Right hindlimb (tissue), 1 donor: ENCODE measurements at places on chromosomes 6 and 20.

- DNase-seq, result no peak
These were observed 262.3 kb upstream of the PLN start for GRCh38 chr6:118285791-118286190.

DNA sequence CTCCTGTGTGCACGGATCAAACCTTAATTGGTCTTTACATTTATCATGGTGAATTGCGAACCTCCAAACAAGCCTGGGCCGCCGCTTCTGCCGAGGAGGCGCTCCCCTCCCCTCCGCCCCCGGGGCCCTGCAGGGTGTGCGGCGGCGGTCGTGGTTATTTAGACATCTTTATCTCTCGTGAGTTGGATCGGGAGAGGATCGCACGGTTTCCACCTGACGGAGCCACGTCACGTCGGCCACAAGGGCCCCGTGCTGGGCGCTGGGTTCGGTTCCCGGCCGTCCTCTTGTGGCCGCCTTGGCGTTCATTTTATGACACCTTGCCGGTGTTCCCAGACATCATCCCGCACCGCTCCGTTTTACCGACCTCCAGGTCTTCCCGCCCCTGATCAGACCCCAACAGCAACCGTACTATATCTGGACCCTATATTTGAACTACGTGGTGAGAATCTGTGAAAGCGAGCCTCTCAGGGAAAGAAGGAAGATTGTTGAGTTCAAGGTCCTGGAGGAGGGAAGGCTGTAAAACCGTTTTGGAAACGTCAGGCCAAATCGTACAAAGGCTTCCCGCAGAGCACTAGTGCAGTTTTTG lies 1.3 kb upstream of the CNR1 start:
- DNase-seq, result no peak

DNA sequence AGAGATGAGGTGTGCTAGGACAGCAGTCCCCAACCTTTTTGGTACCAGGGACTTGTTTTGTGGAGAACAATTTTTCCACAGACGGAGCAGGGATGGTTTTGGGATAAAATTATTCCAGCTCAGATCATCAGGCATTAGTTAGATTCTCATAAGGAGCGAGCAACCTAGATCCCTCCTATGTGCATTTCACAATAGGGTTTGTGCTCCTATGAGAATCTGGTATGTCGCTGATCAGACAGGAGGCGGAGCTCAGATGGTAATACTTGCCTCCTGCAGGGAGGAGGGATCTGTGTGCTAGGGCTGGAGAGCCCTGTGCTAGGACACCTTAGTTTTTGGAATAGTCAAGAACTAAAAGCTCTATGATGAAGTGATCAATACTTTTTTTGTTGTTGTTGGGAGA lies 2.5 kb downstream of the SMIM13 start:
- no peak for DNase-seq

DNA sequence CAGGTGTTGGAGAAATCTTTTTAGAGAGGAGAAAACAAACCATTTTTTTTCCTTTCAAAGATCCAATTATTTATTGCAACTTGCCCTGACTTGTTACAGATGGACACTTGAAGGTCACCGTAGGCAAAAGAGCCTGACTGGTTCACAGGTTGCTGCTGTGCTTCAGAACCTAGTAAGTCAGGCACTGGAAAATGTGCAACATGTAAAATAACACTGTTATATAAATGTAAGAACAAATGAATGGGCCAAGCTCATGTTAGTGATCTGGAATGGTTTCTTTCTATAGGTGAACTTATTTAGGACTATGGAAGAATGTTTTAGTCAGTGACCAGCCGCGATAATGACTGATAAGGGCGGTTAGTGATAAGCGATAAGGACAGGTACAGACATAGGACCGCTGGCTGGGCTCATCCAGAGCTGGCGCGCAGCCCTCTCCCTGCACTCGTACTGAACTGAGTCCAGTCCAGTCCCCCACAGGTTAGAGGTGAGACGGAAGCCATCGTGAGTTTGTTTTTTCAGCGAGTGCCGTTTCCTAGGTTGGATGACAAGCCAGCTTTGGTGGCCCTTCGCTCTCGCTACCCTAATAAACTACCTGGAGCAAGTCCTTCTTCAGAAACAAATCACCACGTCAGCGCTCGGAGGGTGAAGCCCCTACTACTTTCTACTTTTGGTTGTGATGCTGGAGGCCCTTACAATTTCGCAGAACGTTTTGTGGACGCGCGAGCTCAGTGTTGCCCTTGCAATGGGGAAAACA lies 94.4 kb upstream of the PRDM1 start:
- no peak for DNase-seq

- DNase-seq, result no peak
These were observed 359.2 kb downstream of the CDH26 start for GRCh38 chr20:60317401-60317800.

- no peak for DNase-seq
These were observed 349.8 kb downstream of the CDC5L start for GRCh38 chr6:44737341-44737740.

GRCh38 chr6:71197267-71197666 lies 91.3 kb upstream of the OGFRL1 start:
- no peak for DNase-seq

DNA sequence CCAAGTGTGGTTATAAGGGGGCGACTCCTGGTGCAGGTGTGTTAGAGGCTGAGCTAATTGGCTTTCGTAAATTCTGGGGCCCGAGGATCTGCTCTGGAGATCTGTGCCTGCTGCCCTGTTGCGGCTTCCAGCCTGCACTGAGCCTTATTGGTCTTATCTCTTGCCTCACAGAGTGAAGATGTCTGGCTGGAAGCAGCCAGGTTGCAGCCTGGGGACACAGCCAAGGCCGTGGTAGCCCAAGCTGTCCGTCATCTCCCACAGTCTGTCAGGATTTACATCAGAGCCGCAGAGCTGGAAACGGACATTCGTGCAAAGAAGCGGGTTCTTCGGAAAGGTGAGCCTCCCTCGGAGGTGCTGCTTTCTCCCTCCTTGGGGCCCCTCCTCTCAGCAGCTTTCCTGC lies 20.0 kb downstream of the PRPF6 start:
- no peak for DNase-seq

DNA sequence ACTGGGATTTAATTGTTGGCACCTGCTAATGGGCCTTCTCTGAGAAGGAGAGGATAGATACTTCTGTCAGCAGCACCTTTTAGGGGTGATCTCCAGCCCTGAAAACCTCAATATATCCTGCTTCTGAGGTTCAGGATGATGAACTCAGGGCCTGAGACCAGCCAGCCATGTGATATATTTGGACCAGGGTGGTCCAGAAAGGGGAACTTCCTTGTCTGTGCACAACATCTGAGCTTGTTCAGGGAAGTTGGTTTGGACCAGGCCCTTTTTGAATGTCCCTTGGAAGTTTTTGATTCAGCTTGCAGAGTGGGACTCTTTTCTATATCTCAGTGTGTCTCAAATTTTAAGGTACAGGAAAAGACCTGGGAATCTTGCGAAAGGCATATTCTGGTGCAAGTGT lies 85.8 kb downstream of the GFRA4 start:
- no peak for DNase-seq

DNA sequence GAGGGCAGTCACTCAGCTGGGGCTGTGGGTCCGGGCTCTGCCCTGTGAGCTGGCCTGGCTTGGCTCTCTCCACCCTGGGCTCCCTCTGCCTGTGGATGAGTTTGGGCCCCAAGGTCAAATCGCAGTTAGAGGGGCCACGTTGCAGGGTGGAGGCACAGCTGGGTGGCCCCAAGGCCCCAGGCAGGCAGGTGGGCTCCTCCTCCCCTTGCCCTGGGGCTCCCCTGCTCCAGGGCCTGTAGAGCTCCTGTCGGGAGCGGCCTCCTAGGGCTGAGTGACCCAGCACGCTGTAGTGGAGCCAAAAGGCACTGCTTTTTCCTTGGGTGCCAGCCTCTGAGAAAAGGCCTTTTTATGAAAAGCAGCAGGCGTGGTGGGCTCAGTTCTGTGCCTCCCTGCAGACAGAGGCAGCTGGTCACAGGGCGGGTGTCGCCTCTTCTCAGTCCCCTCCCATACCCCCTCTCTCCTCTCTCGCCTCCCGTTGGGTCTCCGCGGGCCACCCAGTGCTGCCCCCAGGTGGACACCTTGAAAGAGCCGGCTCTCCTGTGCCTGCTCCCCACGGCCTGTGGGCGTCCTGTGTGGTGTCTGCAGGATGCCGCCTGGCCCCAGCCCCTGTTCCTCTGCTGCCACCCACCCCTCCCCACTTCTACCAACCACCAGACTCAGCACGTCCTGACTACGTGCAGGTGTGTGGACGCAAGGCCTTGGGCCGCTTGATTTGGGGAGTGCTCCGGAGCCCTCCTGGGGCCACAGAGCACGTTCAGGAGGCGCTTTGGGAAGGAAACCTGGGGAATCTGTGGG lies 13.2 kb downstream of the SS18L1 start:
- peak; percentile 68 for DNase-seq

DNA sequence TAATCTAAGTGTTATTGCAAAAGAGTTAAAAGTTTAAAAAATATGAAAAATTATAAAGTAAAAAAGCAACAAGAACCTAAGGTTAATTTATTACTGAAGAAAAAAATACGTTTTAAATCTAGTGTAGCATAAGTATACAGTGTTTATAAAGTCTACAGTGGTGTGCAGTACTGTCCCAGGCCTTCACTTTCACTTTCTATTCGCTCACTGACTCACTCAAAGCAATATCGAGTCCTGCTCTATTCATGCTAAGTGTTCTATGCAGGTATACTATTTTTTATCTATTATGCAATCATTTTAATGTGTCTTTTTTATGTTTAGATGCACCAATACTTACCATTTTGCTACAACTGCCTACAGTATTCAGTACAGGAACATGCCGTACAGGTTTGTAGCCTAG lies 113.0 kb downstream of the MANEA start:
- no peak for DNase-seq

DNA sequence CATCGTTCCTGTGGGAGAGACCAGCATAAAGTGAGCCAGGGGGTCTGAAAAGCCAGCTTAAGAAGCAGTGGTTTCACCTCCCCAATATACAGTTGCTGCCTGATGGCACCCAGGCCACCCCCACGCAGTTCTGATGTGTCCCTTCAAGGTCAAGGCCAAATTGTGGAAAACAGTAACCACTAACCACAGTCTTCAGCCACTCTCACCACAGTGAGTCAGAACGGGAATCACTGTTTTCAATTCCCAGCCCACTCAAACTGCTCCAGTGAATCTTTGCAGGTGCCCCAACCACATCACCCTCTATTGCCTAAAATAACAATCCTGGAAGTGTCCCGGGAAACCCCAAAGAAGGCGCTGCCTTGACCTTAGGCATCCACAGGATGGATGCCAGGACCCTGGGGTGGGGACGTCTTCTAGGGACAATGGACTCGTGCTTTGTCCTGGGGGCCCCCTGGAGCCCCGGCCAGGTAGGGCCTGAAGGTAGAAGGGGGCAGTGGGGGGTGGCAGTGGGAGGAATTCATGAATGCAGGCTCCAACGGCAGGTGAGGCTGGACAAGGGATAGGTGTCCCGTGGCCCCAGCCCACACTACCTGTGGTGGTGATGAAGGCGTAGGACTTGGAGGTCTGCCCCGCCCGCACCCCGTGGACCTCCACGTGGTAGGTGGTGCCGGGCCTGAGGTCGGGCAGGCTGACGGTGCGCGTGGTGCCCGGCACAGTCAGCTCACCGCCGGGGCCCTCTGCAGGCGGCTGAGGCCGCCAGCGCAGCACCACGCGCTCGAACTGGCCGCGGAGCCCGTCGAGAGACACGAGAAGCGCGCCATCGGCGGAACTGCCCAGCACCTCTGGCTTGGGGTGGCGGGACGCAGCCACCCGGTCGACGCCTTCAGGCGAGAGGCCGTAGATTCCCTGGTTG lies 22.2 kb downstream of the TNXB start:
- DNase-seq, result peak; percentile 33

DNA sequence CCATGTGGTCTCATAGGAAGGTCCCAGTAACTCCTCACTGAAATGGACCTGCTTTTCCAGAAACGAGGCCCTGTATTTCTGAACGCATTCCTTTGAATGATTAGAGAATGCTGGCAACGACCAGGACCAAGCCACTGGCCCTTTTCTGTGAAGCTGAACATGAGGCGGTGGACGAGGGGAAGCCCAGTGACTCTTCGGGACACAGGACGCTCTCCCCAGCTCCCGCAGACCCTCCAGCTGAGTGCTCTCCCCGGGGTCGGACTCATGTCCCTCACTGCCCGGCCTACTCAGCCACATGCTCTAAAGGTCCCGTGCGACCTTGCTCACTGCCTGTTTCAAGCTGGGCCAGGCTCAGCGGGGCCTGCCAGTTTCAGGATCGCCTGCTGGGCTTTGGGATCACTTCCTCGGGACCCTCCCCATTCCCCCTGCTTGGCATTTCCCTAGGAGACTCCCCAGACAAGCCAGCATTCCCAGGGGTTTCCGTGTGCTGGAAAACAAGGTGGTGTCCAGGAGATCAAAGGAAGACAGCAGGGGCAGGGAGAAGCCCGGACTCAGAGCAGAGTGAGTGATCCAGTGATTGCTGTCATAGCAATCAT lies 2.6 kb upstream of the CST9 start:
- DNase-seq, result no peak

DNA sequence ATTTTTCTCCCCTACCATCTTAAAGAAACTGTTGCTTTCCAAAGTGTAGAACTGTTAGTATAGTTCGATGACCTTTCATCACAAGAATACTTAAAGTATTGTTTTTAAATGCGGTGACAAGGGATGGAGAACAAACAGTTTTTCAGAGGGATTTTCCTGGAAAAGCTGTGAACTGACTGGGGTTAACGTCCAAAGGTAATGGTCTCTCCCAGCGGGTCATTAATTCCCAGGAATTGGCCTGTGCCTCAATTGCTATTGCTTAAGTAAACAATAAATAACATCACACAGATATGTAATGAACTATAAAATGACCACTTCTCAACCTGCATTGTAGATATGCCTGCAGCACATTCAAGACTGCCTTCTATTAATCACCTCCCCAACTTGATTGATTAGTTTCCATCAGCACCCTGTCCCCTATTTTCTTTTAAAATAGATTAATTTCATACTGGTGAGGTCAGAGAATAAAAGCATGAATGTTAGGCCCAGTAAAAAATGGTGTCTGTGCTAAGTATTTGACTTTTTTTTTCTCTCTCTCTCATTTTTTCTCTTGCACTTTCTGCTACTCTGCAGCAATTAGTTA lies 268.2 kb downstream of the SAMD5 start:
- no peak for DNase-seq

GRCh38 chr6:127841811-127842210 lies 59.0 kb downstream of the THEMIS start:
- no peak for DNase-seq

DNA sequence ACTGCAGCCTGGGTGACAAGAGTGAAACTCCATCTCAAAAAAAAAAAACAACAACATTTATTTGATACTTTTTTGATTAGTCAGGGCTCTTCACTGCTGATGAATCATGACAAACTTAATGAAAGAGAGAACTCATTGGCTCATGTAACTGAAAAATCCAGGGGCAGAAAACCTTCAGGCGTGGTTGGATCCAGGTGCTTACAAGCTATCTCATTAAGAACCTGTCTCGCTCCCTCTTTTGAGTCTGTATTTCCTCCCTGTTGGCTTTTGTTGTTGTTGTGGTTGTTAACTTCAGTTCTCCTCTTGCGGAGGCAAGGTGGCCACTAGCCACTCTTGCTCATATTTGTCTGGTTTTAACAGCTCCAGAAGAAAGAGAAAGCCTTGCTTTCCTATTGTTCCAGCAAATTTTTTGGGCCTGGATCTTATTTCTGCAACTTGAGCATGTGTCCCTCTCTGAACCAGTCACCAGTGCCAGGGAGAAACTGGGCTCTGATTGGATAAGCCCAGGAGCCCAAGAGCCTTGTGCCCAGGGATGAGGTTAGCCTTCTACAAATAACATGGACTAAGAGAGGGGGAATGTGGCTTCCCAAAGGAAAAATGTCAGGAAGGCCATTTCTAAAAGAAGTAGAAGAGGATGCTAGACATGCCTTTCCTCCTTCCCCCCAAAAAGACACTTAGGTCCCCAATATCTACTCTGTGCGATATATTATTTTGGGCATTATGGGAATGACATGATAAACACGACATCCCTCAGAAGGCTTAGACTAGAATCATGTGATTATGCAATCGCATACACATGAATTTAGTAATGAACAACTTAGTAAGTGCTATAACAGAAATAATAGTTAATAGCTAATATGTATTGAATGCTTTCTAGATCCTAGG lies 64.5 kb downstream of the PHACTR2 start:
- no peak for DNase-seq
